ENCODE measurements at places on chromosomes 13 and 19. TPM values are rescaled to one million over a fixed set of nuclear protein-coding genes. Genes with fewer than 3 reads are reported as not detected.

GRCh38 chr13:107447591-107447990 is 767.7 kb downstream of the LIG4 start:
- no peak for DNase-seq

Gene ZNF534
- total RNA-seq: not detected

Gene RHPN2
- total RNA-seq: 0.33 TPM

GRCh38 chr19:29668746-29669609 is 3.7 kb downstream of the PLEKHF1 start:
- DNase-seq: no peak

Gene ATP4A
- not detected for total RNA-seq

DNA sequence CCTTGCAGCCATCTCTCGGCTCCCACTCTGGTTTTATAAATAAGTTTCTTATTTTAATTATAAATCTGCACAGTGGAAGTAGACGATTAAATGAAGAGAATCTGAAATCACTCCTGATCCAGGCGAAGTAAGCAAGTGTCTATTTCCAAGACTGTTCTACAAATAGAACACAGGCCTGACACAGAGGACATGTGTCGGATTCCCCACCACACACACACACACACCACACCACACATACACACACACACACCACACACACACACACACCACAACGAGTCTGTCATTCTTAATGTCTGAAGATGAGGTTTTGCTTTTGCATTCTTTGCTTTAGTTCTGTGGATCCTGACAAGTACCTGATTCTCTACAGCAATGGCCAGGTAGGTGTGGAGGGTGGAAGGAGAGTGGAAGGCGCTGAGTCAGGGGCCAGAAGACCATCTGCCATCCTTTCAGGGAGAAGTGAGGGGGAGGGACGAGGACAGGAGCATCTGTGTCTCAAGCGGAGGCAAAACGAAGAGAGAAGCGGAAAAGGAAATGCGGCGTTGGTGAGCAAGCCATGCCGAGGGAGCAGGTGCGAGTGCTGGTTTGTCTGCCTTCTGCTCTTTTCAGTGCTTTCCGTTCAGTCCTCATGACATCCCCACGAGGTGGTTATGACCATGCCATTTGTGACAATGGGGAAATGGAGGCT is 110.2 kb downstream of the TEX26 start:
- DNase-seq: no peak

Data from T-cell (primary cell).